ENCODE measurements at places on chromosomes 7 and 10.

GRCh38 chr10:125024497-125025234 lies 82.7 kb downstream of the ZRANB1 start:
- no peak for DNase-seq

DNA sequence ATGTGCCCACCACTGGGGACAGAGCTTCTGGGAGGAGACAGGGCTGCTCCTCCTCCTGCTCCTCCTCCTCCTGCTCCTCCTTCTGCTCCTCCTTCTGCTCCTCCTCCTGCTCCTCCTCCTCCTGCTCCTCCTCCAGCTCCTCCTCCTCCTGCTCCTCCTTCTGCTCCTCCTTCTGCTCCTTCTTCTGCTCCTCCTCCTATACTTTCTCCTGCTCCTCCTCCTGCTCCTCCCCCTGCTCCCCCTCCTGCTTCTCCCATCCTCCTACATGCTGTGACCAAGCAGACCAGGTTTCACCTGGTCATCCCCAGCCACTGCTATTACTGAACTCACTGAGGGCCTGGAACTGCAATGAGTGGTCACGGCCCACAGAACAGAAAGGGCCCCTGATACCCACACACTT lies 154.0 kb upstream of the PPP2R2D start:
- DNase-seq, result no peak

- no peak for DNase-seq
Measured at GRCh38 chr7:115306586-115306985, 384.7 kb downstream of the MDFIC start.

GRCh38 chr7:28580665-28581064 lies 168.3 kb downstream of the CREB5 start:
- no peak for DNase-seq

DNA sequence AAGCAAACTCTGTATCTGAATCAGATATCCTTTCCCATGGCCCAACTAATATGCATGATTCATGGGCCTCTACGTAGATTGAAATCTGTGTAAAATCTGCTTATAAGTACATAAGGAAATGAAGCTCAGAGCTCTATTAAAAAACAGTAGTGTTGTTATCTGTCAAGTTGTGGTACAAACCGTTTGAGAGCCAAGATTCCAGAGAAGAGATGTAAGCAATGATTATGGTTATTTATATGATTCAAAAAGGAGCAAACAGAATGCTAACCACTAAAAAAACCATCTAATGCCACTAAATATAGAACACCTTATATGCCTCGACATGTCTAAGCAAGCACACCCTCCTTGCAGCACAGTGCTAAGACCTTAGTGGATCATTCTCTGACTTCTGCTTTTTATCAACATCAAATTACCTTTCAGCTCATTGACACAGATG lies 26.6 kb downstream of the RPP38 start:
- no peak for DNase-seq

GRCh38 chr10:51950996-51951555 lies 251.7 kb upstream of the CSTF2T start:
- no peak for DNase-seq

- DNase-seq, result no peak
Measured at GRCh38 chr10:126214021-126214420, 174.3 kb downstream of the ADAM12 start.

DNA sequence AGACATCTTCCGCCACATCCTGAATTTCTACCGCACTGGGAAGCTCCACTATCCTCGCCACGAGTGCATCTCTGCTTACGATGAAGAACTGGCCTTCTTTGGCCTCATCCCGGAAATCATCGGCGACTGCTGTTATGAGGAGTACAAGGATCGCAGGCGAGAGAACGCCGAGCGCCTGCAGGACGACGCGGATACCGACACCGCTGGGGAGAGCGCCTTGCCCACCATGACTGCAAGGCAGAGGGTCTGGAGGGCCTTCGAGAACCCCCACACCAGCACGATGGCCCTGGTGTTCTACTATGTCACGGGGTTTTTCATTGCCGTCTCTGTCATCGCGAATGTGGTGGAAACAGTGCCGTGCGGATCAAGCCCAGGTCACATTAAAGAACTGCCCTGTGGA lies 1.9 kb downstream of the KCND2 start:
- DNase-seq, result no peak

DNA sequence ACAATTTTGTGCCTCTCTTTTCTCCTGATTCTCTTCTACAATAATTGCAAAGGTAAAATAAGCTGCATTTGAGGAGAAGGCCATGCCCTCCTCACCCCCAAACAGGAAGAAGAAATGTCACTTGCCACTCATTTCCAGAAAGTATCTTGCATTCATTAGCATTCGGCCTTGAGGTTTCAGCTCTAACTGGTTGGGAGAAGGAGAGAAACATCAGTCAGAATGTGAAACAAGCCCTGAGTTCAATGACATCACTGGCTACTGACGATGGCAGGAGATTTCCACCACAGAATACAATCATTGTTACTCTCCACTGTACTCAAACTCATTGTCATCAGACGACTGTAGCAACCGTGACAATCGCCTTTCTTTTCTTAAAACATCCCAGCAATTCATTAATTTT lies 72.8 kb downstream of the PRKCQ start:
- peak; percentile 56 for DNase-seq

DNA sequence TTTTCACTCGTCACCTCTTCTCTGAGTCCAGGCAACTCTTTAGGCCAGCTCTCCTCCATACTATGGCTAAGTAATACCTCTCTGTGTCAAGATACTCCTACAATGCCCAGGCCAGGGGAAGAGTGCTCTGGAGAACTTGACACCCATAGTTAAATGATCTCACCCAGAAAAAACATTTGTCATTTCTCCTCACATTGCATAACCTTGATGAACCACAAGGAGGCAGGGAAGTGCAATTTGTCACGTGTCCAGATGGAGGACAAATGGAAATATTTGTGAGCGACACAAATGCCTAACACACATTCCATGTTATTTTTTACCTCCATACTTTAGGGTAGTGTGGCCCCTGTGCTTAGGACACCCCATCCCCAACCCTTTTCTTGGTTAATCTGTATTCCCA lies 78.3 kb downstream of the HTR7 start:
- DNase-seq, result no peak

DNA sequence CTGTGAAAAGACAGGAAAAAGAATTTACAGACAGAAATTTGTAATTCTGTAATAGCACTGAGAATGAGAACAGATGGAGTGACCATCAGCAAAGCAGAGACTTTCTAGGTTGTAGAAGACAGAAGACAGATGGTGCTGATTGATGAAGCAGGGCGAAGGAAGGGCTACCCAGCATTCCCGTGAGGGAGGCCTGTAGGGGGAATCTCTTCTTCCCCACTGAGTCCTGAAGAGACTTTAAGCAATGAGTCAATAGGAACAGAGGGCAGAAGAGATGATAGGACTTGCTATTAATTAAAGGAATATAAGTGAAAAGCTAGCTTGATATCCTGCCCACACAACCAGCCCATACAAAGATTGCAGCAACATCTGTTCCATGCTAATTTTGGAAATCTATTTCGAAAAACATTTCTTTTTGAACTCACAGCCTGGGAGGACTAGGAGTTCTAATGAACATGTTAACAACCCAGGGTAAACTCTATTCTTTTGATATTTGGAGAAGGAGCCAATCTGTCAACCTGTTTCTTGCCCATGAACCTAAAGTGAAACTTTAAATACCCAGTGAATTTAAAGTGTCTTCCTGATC lies 44.1 kb downstream of the RALA start:
- no peak for DNase-seq

DNA sequence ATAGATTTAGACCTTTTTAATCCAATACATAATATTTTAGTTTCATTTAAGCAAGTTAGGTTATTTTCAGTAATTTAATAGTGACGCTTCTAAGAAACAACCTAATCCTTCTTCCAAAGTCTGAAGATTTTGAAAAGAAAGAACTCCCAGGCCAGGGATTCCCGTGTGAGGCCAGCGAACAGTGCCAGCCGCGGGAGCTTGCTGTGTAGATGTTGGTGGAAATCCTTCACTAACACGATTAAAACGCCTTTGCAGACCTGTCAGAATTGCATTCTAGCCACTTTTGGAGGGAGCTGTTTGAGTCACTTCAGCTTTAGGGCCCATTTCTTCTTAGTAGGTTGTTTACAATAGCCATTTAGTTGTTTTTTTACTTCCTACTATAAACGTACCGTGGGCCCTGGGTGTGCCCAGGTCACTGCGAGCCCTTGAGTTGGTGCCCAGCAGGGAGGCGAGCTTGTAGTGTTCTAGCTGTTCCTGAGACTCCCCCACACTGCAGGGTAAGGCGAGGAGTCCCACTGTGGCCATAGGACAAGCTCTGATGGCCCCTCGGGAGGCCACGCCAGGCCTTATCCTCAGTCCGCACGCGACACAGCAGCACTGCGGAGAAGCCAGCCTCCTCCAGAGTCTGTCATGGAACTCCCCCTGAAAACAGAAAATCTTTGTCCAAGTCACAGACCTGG lies 32.3 kb downstream of the PPP2R2D start:
- no peak for DNase-seq

DNA sequence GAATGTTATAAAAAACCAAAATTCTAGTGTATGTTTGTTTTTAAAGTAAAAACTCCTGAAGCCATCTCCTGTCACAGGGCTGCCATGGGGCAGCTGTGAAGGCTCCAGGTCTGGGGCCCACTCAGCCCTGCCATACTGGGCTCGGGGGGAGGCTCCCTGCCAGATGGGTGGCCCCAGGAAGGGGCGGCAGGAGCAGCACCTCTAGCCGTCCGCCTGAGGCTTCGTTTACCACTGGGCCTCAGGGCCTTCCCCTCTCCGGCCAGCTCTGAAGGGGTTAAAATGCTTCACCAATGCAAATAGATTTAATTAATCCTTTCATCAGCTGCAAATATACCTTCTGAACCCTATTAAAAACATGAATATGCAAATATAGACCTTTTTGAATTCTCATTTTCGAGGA lies 139.0 kb downstream of the ELFN1 start:
- DNase-seq, result no peak

DNA sequence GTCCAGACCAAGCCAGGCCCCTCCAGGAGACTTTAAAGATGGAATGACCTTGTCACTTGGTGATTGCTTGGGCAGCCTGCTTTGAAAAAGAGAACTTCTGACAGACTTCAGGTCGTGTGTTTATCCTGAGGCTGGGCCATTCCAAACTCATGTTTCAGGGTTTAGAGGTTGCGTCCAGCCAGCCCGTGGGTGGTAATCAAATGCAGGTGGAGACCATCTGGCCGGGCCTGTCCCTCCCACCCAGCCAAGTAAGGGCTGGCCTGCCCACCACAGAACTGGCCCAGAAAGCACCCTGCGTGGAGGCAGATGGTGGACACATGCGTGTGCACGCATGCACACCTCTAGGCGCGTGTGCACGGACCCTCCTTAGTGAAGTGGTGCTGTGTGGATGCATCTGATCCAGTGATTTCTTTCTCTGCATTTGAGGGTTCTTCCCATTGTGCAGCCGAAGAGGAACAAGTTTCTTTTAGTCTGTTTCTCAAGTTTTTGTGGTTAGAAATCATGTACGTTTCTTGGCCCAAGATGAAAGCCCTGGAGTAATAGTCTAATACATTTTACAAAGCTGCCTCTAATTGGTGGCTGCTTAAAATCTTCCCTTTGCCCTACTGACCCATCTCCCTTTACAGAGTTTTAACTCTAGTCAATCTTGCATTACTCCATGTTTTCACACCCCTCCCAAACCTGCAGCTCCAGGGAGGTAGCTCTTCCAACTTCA lies 43.0 kb downstream of the SUFU start:
- no peak for DNase-seq

DNA sequence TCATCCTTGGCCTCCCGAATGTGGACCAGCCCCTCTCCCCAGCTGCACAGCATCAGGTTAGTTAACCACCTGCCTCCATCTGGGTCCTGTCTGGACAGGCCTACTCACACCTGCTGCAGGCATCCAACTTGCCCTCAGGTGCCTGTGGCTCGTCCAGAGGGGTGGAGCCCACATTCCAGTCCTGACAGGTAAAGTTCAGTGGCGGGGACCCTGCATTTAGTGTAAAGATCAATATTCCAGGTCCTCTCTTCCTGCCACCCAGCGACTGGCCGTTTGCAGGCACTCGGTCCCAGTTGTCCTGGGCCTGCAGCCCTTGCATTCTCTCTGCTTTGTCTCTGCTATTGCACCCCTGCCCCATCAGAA lies 15.0 kb downstream of the HTRA1 start:
- DNase-seq, result no peak

DNA sequence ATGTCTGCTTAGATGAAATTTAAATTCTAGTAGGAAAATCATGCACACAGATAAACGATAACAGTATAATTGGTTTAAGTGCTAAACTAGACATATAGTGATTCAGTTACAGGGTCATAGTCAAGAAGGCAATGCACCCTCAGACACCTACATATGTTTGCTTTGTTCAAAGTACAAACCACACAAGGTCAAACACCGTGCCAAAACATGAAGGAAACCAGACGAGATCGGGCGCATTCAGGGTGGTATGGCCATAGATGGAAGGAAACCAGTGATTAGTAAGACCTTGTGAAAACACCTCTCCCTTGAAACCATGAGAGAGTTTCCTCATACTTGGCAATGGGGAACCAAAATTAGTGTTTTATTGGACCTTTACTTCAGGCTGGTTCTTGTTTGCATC lies 906.9 kb downstream of the PCDH15 start:
- no peak for DNase-seq

DNA sequence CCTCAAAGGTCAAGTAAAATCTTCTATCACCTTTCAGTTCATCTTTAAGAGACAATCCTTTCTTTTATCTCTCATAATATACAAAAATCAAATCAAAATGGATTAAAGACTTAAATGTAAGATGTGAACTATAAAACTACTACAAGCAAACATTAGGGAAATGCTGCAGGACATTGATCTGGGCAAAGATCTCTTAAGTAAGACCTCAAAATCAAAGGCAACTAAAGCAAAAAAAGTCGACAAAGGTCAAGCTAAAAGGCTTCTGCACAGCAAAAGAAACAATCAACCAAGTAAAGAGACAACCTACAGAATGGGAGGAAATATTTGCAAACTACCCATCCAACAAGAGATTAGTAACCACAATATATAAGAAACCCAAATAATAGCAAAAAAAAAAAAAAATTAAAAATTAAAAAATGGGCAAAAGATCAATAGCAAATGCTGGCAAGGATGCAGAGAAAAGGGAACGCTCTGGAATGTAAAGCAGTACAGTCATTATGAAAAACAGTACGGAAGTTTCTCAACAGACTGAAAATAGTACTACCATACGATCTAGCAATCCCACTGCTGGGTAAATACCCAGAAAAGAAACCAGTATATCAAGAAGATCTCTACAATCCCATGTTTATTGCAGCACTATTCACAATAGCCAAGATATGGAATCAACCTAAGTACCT lies 41.7 kb downstream of the TNPO3 start:
- no peak for DNase-seq

- no peak for DNase-seq
Measured at GRCh38 chr10:116810120-116810500, 39.2 kb upstream of the ENO4 start.
